ENCODE measurements at places on chromosomes 13 and 19.

DNA sequence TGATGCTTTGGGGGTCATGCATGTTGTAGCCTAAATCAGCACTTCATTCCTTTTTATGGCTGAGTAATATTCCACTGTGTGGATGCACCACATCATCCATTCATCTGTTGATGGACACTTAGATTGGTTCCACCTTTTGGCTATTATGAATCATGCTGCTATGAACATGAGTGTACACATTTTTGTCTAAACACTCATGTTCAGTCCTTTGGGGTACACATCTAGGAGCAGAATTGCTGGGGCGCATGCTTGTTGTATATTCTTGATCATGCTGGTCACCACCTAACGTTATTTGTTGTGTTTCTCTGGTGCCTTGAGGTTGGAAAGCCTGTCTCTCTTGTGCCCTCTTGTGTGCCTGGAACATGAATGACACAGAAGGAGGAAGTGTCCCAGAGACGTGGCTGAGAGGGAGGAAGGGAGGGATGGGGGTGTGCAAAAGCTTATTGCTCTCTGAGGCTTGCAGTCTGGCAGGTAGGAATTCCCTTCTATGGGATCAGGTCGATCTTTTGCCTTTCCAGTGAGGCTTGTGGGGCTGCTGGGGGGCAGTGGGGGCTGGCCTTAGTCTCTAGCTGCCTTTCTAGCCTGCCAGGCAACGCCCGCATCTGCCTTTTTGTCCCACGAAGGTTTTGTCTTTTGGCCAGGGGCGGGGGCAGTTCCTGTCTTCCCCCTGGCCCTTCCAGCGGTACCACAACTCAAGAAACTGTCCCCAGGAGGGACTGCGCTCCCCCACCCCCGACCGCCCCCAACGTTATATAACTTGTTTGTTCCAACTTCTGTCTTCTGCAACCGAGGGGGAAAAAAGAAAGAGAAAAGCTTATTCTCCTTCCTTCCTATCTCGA lies 7.6 kb downstream of the KLHL26 start:
- ATAC-seq: no peak

DNA sequence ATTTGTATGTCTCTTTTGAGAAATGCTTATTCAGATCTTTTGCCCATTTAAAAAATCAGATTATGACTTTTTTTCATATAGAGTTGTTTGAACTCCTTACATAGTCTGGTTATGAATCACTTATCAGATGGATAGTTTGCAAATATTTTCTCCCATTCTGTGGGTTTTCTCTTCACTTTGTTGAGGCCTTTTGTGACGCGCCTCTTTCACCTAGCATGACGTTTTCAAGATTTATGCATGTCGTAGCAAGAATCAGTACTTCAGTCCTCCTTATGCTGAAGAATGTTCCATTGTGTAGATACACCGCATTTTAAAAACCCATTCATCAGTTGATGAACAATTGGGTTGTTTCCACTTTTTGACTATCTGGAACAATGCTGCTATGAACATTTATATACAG lies 13.4 kb downstream of the PABPC3 start:
- no peak for ATAC-seq

DNA sequence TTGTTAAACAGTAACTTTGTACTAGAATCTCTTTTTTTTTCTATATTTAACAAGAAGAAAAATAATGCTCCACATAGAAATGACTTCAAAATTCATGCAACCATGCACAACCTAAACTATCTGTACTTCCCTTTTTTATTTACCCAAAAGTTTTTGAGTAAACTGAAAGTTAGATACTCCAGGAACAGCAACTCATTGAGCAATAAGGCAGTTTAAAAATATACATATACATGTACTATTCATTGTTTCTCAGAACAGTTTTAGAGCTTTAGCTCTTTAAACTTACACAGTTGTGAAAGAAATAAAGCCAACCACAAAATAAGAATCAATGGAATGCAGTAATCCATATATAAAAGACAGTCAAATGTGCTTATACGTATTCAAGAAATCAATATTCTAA lies 39.2 kb downstream of the MTMR6 start:
- no peak for ATAC-seq

DNA sequence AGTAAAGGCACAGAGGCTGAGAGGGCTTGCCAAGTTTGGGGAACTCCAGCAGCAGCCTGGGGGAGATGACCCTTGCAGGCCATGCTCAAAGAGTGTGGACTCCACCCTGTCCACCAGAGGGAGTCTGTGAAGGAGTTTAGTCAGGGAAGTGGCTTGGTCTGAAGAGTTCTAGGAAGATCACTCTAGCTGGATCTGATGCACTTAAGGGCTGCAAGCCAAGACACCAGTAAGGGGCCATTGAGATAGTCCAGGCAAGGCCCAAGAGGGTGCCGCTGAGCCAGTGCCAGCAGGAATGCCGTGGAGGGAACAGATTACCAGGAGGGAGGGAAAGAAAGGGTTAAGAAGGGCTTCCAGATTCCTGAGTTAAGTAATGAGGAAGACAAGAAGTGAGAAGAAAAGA lies 68.7 kb downstream of the ZAR1L start:
- peak; percentile 100 for ATAC-seq

DNA sequence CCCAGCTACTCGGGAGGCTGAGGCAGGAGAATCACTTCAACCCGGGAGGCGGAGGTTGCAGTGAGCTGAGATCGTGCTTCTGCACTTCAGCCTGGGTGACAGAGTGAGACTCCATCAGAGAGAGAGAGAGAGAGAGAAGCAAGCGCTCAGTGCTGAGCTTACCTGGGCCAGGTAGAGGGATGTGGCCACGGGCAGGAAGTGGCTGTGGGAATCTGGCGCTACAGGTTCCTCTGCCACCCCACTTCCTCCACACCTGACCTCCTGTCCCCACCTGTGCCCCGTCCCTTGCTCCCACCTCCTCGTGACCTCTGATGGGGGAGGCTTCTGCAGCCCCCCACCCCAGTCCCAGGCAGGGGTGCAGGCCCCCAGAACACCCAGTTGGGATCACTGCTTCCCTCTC lies 1.0 kb upstream of the NCCRP1 start:
- no peak for ATAC-seq

- no peak for ATAC-seq
Observed at GRCh38 chr13:85724546-85725432, 74.4 kb downstream of the SLITRK6 start.

Measured in SK-N-SH treated with all-trans-retinoic acid at 6 μM for 48 hours (cell line).